ENCODE measurements at places on chromosomes 5 and 9.

- H3K36me3 ChIP-seq = peaks cover 1% of the 10 kb centered on the region
- H3K27ac ChIP-seq = no peak overlapping the region
- no peak overlapping the region for H3K4me3 ChIP-seq
- H3K27me3 ChIP-seq = no peaks in the 10 kb centered on the region
Observed at GRCh38 chr5:131671409-131671808, 36.4 kb upstream of the RAPGEF6 start.

GRCh38 chr5:142938266-142938880, 168.2 kb downstream of the ARHGAP26 start:
- no peak overlapping the region for H3K4me3 ChIP-seq
- H3K4me1 ChIP-seq = no peaks in the 10 kb centered on the region
- H3K27me3 ChIP-seq = no peaks in the 10 kb centered on the region
- no peak for DNase-seq

- no peak overlapping the region for H3K27ac ChIP-seq
- peaks cover 28% of the 10 kb centered on the region for H3K4me1 ChIP-seq
- no peak for DNase-seq
- no peaks in the 10 kb centered on the region for H3K36me3 ChIP-seq
- H3K4me3 ChIP-seq = no peak overlapping the region
Observed at GRCh38 chr9:124809211-124809610, 32.3 kb downstream of the OLFML2A start.

DNA sequence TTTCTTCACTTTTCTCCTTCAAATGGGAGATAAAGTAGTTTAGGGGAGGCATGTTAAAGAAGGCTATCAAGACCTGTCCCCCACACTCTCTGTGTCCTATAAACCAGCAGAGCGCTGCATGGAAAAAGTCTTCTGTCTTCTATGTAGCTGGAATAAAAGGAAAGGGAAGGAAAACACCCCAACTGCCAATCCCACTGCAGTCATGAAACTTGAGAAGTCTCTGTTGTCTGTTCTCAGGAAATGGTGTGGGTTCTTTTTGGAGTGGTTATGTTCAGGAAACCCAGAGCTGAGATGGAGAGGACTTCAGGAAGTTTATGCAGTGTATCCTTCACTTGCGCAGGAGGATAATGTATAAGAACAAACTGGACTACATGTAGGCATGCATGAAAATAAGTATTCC, 274.3 kb downstream of the GAS1 start:
- H3K4me1 ChIP-seq = peaks cover 28% of the 10 kb centered on the region
- no peaks in the 10 kb centered on the region for H3K27me3 ChIP-seq
- H3K36me3 ChIP-seq = no peaks in the 10 kb centered on the region
- H3K27ac ChIP-seq = no peak overlapping the region
- no peak for DNase-seq
- no peak overlapping the region for H3K4me3 ChIP-seq

GRCh38 chr5:78326930-78327329, 32.4 kb upstream of the AP3B1 start:
- H3K4me1 ChIP-seq = no peaks in the 10 kb centered on the region
- H3K36me3 ChIP-seq = no peaks in the 10 kb centered on the region
- no peak overlapping the region for H3K27ac ChIP-seq
- H3K4me3 ChIP-seq = no peak overlapping the region
- no peak for DNase-seq
- no peaks in the 10 kb centered on the region for H3K27me3 ChIP-seq

DNA sequence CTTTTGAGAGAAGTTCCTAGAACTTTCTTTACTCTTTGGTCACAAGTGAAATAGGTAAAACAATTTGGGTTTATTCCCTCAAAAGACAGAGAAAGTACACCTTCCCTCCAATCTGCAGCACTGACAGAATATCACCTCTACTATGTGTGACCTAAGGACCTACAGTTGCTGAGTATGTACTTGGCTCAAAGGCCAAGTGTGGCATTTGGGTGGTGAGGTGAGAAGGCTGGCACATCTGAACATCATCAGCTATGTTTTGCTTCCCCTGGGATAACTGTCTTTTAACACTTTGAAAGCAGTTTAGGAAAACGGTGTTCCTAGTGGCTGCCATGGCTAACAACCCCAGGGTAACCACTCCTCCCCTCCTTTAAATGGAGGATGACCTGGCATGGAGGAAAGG, 17.6 kb downstream of the MIER3 start:
- no peak overlapping the region for H3K27ac ChIP-seq
- H3K36me3 ChIP-seq = peaks cover 100% of the 10 kb centered on the region
- no peak overlapping the region for H3K4me3 ChIP-seq
- H3K27me3 ChIP-seq = no peaks in the 10 kb centered on the region
- H3K4me1 ChIP-seq = no peaks in the 10 kb centered on the region
- no peak for DNase-seq

GRCh38 chr5:127886-128285, 35.9 kb downstream of the PLEKHG4B start:
- H3K36me3 ChIP-seq = peaks cover 10% of the 10 kb centered on the region
- no peak overlapping the region for H3K4me3 ChIP-seq
- peaks cover 13% of the 10 kb centered on the region for H3K4me1 ChIP-seq
- H3K27me3 ChIP-seq = no peaks in the 10 kb centered on the region

GRCh38 chr5:69329905-69330489, 2.6 kb downstream of the CCDC125 start:
- H3K27me3 ChIP-seq = no peaks in the 10 kb centered on the region
- no peak overlapping the region for H3K27ac ChIP-seq
- no peaks in the 10 kb centered on the region for H3K4me1 ChIP-seq
- H3K36me3 ChIP-seq = no peaks in the 10 kb centered on the region
- no peak for DNase-seq

DNA sequence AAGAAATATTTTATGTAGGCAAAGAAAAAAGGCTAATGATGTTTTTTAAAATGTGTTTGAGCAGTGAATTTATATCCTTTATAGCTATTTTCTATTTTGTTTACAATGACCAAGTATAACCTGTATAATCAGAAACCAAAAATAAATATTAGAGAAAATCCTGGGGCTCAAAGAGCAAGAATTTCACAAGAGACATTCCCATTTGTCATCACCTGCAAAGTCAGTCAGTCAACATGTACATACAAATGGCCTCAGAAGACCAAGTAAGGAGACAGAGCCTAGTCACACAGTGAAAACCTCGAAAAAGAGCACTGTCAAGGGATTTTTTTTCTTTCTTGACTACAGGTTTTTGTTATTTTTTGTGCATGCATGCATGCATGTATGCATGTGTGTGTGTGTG, 231.4 kb downstream of the GLIS3 start:
- H3K27ac ChIP-seq = no peak overlapping the region
- no peak for DNase-seq
- H3K36me3 ChIP-seq = no peaks in the 10 kb centered on the region
- no peak overlapping the region for H3K4me3 ChIP-seq
- H3K4me1 ChIP-seq = no peaks in the 10 kb centered on the region
- no peaks in the 10 kb centered on the region for H3K27me3 ChIP-seq

- no peaks in the 10 kb centered on the region for H3K4me1 ChIP-seq
- no peak overlapping the region for H3K27ac ChIP-seq
- no peaks in the 10 kb centered on the region for H3K27me3 ChIP-seq
- peaks cover 25% of the 10 kb centered on the region for H3K36me3 ChIP-seq
- no peak for DNase-seq
Observed at GRCh38 chr5:112883192-112883591, 22.1 kb downstream of the SRP19 start.

GRCh38 chr9:131660466-131661405, 79.1 kb downstream of the RAPGEF1 start:
- H3K27ac ChIP-seq = no peak overlapping the region
- H3K36me3 ChIP-seq = no peaks in the 10 kb centered on the region
- DNase-seq = no peak
- no peak overlapping the region for H3K4me3 ChIP-seq

DNA sequence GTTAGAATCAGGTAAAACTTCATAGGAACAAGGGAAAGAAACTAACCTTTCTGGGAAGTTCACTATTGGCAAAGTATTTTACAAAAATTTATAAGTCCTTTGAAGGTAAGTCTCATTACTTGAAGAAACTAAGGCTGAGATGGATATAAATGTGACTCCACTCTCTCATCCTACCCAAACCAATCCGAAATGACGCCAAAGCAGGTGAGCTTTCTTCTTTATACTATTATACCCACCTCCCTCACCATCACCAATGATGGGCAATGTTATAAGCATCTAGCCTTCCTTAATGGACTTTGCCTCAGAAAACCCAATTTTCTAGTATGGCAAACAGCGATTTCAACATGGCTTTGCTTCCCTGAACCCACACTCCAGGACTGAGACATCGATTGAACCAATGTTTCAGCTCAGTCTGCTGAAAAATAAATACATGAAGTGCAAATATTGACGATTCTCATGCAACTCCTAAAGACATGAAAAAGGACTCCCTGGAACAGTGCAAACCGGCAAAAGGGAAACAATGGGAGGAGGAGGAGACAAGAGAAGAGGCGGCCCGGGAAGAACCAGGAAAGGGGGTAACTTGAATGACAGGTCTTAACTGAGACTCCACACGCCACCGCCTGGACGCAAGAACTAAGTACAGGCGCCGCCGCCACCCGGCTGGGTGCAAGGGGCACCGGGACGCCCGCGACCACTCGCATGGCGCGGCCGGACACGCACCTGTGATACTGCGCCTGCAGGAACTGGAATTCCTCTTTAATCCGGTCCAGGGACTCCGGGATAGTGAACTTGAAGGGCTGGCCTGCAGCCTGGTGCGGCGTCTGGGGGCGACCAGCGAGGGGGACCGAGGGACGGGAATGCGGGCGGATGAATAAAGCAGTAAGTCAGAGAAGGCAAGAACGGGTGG, 2.5 kb downstream of the TLE1 start:
- no peaks in the 10 kb centered on the region for H3K36me3 ChIP-seq
- H3K4me1 ChIP-seq = peaks cover 18% of the 10 kb centered on the region
- H3K4me3 ChIP-seq = peak overlapping the region; percentile 78
- no peaks in the 10 kb centered on the region for H3K27me3 ChIP-seq
- no peak overlapping the region for H3K27ac ChIP-seq
- peak; percentile 82 for DNase-seq

DNA sequence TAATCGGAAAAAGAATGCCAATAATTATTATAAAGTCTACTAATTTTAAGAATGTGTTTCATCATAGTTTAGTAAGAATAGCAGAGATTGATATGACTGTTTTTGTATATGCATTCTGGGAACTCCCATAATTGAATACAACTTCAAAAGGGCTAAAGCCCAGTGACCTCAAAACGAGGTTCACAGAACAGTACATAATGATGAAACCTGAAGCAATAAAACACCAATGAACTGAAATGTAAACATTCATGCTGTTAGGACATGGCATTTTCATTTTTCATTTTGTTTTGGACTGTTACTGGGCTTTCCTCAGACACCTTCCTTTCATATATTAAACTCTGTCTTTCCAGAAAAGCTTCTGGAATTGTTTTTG, 684 bp upstream of the JMY start:
- H3K4me3 ChIP-seq = peak overlapping the region; percentile 80
- H3K27ac ChIP-seq = no peak overlapping the region
- H3K36me3 ChIP-seq = no peaks in the 10 kb centered on the region
- no peaks in the 10 kb centered on the region for H3K27me3 ChIP-seq

- no peak for DNase-seq
- H3K27ac ChIP-seq = no peak overlapping the region
- H3K4me1 ChIP-seq = peaks cover 8% of the 10 kb centered on the region
- H3K36me3 ChIP-seq = no peaks in the 10 kb centered on the region
- H3K27me3 ChIP-seq = peaks cover 29% of the 10 kb centered on the region
Observed at GRCh38 chr5:172640139-172640538, 924 bp upstream of the NEURL1B start.

- no peak for DNase-seq
- no peak overlapping the region for H3K27ac ChIP-seq
- H3K4me1 ChIP-seq = no peaks in the 10 kb centered on the region
- no peaks in the 10 kb centered on the region for H3K27me3 ChIP-seq
Observed at GRCh38 chr5:13328316-13328715, 616.2 kb downstream of the DNAH5 start.

GRCh38 chr5:135242866-135243555, 156.0 kb downstream of the MACROH2A1 start:
- H3K4me3 ChIP-seq = no peak overlapping the region
- DNase-seq = no peak
- no peak overlapping the region for H3K27ac ChIP-seq
- peaks cover 18% of the 10 kb centered on the region for H3K4me1 ChIP-seq
- no peaks in the 10 kb centered on the region for H3K27me3 ChIP-seq

DNA sequence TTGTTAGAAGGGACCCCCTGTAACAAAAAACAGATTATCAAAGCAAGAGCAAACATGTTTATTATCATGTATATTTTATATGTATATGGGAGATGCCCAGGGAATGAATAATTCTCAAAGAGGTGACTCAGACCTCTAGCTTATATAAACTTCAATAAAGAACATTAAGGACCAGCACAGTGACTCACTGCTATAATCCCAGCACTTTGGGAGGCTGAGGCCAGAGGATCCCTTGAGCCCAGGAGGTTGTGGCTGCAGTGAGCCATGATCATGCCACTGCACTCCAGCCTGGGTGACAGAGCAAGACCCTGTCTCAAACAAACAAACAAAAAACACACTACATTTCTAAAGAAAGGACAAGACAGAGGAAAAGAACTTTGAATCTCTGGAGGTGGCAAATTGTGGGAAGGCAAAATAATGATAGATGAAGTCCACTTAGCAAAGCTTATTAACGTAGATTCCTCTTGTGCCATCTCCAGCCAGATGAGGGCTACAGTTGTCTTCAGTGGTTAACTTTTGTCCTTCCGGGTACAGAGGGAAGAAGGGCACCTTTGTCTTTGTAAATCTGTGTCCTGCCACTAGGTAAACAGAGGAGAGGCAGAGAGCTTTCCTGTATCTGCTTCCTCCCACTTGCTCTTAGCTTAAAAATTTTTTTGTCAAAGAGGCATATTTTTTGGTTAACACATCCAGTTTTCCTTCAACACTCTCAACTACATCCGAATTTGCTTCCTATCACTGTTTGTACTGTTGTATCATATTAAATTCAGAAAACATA, 7.5 kb upstream of the RFK start:
- DNase-seq = no peak
- H3K36me3 ChIP-seq = no peaks in the 10 kb centered on the region
- no peaks in the 10 kb centered on the region for H3K4me1 ChIP-seq

DNA sequence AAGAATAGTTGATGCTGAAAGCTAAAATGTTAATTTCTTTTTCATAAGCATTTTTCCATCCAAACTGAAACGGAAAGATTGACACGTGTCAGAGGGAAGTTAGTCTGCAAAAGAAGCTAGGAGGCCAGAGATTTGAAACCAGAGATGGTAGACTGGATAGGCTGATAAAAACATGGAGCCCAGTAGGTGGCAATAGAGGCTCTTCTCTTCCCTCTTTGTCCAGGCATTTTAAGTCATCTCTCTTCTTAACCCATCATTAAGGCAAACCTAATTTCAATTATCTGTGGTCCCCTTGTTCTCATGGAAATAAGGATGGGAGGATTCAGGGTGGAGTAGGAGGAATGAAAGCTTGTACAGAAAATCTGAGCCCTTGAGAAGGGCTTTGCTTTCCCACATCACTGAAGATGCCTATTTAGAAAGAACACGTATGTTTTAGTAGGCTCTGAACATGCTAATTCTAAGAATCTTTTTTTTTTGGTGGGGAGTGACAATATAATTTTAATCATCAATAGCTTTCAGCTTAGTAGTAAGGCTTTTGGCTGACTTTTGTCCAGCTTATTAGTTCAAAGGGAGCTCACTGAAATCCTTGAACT, 66.6 kb downstream of the ZNF474 start:
- H3K27ac ChIP-seq = no peak overlapping the region
- H3K36me3 ChIP-seq = no peaks in the 10 kb centered on the region
- H3K4me3 ChIP-seq = no peak overlapping the region
- peak; percentile 46 for DNase-seq
